ENCODE measurements at places on chromosomes 7 and 10. TPM values are rescaled to one million over a fixed set of nuclear protein-coding genes. Genes with fewer than 3 reads are reported as not detected.

The NUTM2B gene
- 0.33 TPM for total RNA-seq

DNA sequence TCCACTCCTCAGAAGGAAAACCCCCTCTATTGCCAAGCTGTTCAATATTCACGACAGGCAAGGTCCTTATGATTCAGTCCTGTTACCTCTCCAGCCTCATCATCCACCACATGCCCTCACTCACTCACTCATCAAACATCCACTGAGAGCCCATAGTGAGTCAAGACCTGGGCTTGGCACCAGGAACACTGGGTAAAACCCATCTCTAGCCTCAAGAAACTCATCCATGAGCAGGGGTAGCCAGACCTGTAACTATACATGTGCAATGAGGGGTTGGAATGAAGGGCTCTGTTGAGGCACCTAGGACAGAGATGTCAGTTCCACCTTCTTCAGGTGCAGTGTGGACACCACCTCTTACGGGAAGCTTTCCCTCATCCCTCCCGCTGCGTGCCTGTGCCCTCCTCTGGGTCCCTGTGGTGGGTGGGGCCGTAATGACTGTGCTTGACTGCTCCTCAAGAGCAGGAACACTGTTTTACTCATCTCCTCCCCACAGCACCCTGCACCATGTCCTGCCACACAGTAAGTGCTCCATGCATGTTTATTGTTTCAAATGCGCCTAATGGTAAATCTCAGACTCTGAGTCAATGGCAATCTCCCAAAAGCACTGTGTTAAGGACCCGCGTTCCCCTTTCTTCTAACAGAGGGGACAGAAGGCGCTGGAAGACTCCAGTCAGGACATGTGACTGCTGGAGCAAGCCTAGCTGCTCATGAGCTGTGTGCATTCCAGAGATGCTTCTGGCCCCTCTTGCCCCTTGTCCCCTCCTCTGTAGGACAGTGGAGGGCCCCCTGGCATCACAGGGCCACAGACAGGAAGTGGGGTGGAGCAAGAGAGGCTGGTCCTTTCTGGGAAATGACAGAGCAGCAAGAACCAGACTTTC is 95.4 kb downstream of the HIPK2 start:
- H3K4me1 ChIP-seq = peaks cover 50% of the 10 kb centered on the region
- H3K4me3 ChIP-seq = no peak overlapping the region
- H3K36me3 ChIP-seq = no peaks in the 10 kb centered on the region
- H3K27me3 ChIP-seq = no peaks in the 10 kb centered on the region
- H3K27ac ChIP-seq = peak overlapping the region; percentile 86

- no peak overlapping the region for H3K4me3 ChIP-seq
- peaks cover 99% of the 10 kb centered on the region for H3K36me3 ChIP-seq
- DNase-seq = no peak
- H3K27me3 ChIP-seq = no peaks in the 10 kb centered on the region
These were observed 20.8 kb downstream of the ZDHHC16 start for GRCh38 chr10:97466755-97467154.

GRCh38 chr7:5755704-5756504 is 25.6 kb downstream of the RNF216 start:
- no peaks in the 10 kb centered on the region for H3K27me3 ChIP-seq
- no peaks in the 10 kb centered on the region for H3K4me1 ChIP-seq
- peaks cover 12% of the 10 kb centered on the region for H3K36me3 ChIP-seq

- no peaks in the 10 kb centered on the region for H3K4me1 ChIP-seq
- H3K36me3 ChIP-seq = no peaks in the 10 kb centered on the region
- DNase-seq = no peak
- no peak overlapping the region for H3K4me3 ChIP-seq
- H3K27me3 ChIP-seq = no peaks in the 10 kb centered on the region
These were observed 346.1 kb upstream of the ANKRD30A start for GRCh38 chr10:36779238-36779846.

GRCh38 chr10:72030762-72031543 is 57.4 kb downstream of the SPOCK2 start:
- no peaks in the 10 kb centered on the region for H3K36me3 ChIP-seq
- no peak for DNase-seq
- H3K27me3 ChIP-seq = no peaks in the 10 kb centered on the region
- H3K4me3 ChIP-seq = no peak overlapping the region
- H3K27ac ChIP-seq = peak overlapping the region; percentile 15
- peaks cover 17% of the 10 kb centered on the region for H3K4me1 ChIP-seq

All from upper lobe of left lung (tissue), 6 donors.